Epithelial cell of umbilical artery (primary cell): ENCODE measurements at places on chromosomes 11 and 22. TPM values are rescaled to one million over a fixed set of nuclear protein-coding genes. Genes with fewer than 3 reads are reported as not detected.

The OR52H1 gene
- total RNA-seq, result not detected in 2 replicates

The RFPL1 gene
- not detected in 2 replicates for total RNA-seq

The OR2AG1 gene
- not detected in 2 replicates for total RNA-seq

The WT1 gene
- not detected in 2 replicates for total RNA-seq

The KCNK4 gene
- under 0.01 and 0.30 TPM in 2 replicates for total RNA-seq

The SYT13 gene
- not detected in 2 replicates for total RNA-seq

The TMPRSS6 gene
- not detected in 2 replicates for total RNA-seq

The AIFM3 gene
- total RNA-seq, result 0.32 and 0.46 TPM in 2 replicates

The MIOX gene
- not detected in 2 replicates for total RNA-seq

The TMEM121B gene
- total RNA-seq, result 0.15 and 0.32 TPM in 2 replicates

The DEAF1 gene
- 34.8 and 38.7 TPM in 2 replicates for total RNA-seq

The ASPHD2 gene
- total RNA-seq, result 9.3 and 9.4 TPM in 2 replicates
